ENCODE measurements at places on chromosomes 2 and 18. TPM values are rescaled to one million over a fixed set of nuclear protein-coding genes. Genes with fewer than 3 reads are reported as not detected.

TXNDC2 gene
- polyA plus RNA-seq, result not detected

DNA sequence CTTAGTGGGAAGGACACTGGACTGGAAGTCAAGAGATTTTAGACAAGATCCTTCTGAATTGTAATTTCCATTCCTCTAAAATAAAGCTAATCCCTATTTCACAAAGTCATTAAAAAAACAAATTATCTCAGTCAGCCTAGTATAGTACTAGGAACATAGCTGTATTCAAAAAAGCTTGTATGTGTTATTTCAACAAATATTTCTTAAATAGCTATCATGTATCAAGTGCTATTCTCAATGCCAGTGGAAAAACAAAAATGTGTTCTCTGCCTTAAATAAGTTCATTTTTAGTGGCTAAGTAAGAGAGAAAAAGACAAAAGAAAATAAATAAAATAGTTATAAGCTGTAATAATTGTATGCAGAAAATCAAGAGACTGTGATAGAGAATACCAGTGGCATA, 541.8 kb upstream of the CDH2 start:
- DNase-seq, result no peak

DNA sequence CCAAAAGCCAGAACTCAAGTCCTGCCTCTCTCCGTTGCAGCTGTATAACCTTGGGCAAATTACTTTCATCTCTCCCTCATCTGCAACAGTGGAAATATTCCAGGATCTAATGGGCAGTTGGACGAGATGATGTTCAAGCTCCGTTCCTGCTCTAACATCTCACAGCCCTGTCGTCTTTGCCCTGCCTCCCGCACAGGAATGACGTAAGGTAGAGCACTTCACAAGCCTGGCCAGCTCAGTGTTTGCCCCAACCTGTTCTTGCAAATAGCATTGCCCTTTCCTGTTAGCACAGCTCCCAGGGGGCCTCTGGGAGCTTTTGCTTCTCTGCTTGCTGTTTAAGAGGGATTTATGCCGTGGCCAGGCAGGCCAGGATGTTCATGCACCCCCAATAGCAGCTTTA, 107.9 kb downstream of the KLHL29 start:
- no peak for DNase-seq

DNA sequence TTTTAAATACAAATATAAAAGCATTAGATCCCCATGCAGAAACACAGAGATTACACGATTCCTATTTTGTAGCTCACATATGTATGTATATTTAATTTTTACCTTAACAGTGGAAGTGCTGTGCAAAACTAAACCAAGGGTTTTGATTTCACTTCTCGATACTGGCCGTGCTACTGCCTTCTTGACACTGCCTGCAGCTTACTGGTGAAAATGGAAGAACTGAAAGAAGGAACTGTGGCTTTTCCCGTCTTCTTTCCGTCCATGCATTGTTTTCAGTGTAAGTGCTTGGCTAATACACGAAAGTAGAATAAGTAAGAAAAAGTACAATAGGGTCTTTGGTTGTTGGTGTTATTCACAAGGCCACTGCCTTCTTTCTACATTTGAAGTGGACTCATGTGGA, 129.5 kb downstream of the NDUFA10 start:
- no peak for DNase-seq

PRSS56 gene
- not detected for polyA plus RNA-seq

- no peak for DNase-seq
These were observed 147.6 kb downstream of the ADCYAP1 start for GRCh38 chr18:1052301-1052700.

GRCh38 chr2:241555711-241556110, 2.8 kb upstream of the BOK start:
- no peak for DNase-seq

- no peak for DNase-seq
These were observed 21.6 kb downstream of the PID1 start for GRCh38 chr2:229249536-229249935.

GRCh38 chr2:101305492-101306078, 2.9 kb downstream of the RNF149 start:
- no peak for DNase-seq

DNA sequence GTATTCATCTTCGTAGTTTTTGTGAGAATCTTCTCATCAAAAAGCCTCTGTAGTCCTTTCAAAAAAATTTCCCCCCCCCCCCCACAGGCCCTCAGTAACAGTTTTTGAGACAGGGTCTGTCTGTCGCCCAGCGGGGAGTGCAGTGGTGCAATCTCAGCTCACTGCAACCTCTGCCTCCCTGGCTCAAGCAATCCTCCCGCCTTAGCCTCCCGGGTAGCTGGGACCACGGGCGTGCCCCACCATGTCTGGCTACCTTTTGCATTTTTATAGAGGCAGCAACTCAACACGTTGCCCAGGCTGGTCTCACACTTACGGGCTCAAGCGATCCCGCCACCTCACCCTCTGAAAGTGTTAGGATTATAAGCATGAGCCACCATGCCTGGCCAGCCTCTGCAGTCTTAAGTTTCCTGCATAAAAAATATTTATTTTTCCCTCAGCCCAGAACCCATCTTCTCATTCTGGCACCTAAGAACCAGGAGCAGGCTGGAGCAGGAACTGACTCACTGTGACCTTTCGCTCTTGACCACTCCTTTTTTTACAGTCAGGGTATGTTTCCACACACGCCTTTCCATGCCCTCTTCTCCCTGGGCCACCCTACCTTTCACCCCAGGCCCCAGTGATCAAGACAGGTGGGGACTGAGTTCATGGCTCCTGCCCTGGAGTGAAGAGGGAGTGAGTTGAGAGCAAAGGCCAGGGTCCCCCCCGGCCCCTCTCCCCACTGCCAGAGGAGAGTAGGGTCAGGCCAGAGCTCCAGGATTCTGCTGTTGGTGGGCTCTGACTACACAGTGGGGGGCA, 32.5 kb upstream of the NT5DC4 start:
- no peak for DNase-seq

GRCh38 chr18:26462355-26462754, 86.0 kb downstream of the KCTD1 start:
- DNase-seq, result no peak

- DNase-seq, result no peak
These were observed 133.9 kb upstream of the FSHR start for GRCh38 chr2:49288113-49288705.

DNA sequence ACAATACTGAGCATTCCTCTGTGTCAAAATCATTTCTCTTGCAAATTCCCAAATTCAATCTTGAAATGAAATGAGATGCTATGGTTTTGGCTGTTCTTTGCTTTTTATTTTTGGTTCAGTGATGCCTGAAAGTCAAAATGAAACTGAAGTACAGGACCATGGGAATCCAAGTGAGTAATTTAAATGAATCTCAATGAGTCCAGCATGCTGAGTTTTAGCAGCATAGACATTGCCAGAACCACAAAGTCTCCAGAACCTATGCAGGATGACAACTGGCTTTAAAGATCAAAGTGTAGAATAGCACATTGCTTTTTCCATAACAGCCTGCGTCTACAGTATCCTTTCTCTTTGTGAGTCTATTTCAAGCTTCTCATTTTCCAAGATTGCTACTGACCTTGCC, 1050.7 kb upstream of the PIK3C3 start:
- no peak for DNase-seq

DNA sequence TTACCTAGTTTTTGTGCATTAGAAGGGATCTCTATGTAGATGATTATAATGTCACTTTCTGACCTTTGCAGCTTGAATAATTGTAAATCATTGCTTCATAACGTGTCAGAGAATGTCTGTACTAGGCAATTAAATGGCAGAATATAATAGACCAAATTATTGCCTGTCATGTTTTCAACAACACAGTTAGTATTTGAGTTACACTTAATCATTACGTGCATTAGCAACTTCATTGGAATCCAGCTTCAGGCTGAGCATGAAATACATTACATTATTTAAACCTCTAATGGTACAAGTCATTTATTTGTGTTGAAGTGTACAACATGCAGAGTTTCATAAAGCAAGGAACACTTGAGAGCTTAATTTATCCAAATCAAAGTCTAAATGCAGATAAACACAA, 48.0 kb downstream of the ZNF407 start:
- DNase-seq, result no peak

GRCh38 chr2:152062125-152063091, 36.4 kb downstream of the CACNB4 start:
- no peak for DNase-seq

DNA sequence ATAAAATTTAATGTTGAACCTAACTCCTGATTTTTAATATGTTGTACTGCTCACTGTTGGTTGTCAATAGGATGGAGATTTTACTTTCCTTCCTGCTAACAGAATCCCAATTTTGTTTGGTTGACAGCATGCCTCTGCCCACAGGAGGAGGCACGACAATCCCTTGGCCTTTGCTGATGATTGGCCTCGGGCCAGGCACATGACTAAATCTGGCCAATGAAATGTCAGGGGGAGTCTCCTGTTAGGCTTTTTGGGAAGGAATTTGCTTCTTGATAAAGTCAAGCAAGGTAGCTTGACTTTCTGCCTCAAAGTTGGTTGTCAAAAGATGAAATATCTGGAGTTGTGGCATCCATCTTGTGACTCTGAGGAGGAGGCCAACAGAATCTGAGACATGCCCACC, 6.8 kb upstream of the TGFA start:
- DNase-seq, result no peak

- DNase-seq, result no peak
These were observed 46.7 kb downstream of the LYPD1 start for GRCh38 chr2:132623096-132623839.

DNA sequence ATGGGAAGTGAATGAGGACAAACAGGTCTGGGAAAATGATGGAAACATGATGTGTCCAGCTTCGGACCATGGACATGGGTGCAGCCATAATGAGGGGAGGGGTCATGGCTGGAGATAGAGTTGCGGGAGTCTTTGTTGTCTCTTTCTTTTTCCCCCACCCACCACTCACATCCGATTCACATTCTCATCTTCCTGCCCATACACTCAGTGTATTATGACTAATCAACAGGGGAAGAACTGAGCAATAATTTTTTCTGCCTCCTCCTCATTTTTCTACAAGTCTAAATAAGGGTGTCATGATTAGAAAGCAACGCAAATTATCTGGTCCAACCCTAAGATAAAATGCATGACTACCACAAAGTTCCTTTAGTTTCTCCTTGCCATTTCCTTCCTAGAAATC, 5.7 kb upstream of the SERPINB2 start:
- no peak for DNase-seq

GRCh38 chr2:56209701-56210100, 25.9 kb downstream of the CCDC85A start:
- no peak for DNase-seq

DSG1 gene
- not detected for polyA plus RNA-seq

TRIM43 gene
- not detected for polyA plus RNA-seq

GRCh38 chr18:27184115-27185024, 738 bp downstream of the CHST9 start:
- peak; percentile 38 for DNase-seq

SUMO1 gene
- 170 TPM for polyA plus RNA-seq

RGPD5 gene
- 0.60 TPM for polyA plus RNA-seq

DNA sequence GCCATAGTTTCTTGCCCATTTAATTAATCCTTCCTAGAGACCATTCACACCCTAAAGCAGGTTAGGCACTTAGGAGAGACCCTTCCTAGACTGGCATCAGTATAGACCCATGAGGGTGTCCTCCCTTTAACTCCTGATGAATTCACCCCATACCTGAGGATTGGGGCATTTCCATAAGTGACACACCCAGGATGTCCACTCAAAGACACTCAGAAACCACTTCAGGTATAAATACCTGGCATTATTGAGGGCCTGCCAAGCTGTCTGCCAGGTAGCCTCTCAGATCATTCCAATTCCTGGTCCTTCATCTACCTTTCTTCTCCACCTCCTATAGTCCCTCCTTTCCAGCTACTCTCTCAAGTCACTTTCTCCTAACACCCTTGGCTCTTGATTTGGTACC, 57.5 kb upstream of the SLC14A2 start:
- DNase-seq, result no peak

GRCh38 chr2:140641163-140641562, 1489.7 kb downstream of the LRP1B start:
- DNase-seq, result no peak

PRKCE gene
- polyA plus RNA-seq, result 11.1 TPM

DNA sequence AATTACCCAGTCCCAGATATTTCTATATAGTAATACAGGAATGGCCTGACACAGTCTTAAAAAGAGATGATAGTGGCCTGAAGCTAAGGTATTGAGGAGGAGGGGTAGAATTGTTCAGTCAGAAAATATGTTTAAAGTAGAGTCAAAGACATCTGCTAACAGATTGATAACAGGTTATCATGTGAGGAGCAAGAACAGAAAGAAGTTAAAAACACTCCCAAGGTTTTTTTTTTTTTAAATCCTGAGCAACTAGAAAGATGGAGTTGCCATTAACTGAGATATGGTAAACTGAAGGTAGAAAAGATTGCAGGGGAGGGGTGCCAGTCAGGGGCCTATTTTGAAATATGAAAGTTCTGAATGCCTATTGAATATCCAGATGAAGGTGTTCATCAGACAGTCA, 43.1 kb downstream of the SP3 start:
- no peak for DNase-seq

- DNase-seq, result no peak
These were observed 215.1 kb upstream of the LRRTM4 start for GRCh38 chr2:77737236-77737635.

STK36 gene
- 18.5 TPM for polyA plus RNA-seq

LINC00305 gene
- not detected for polyA plus RNA-seq

DNA sequence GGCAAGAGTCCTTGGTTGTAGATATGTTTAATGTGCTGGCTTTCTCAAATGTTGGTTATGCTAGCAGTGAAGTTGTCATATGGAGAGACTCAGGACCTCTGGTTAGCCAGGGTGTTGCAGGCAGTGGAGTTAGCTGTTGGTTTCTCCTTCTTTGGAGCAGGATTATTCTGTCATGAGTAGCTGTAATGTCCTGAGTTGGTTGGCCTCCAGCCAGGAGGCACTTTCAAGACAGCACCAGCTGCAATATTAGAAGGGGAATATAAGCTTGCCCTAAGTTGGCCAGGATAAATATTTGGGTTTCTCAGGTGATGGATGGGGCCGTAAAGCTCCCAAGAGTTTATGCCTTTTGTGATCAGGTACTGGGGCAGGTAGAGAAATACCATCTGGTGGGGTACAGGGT, 65.5 kb downstream of the MSTN start:
- DNase-seq, result no peak

UCN gene
- polyA plus RNA-seq, result 1.3 TPM

DNA sequence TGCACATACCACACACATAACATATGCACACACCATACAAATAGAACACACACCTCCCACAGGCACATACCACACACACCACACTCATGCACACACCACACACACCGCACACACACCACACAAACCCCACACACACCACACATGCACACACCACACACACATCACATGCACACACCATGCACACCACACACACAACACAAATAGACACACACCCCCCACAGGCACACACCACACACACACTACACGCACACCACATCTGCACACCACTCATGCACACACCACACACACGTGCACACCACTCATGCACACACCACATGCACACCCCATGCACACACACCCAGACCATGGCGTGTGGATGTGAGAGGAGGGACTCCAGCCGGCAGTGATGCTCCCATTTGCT, 161.7 kb upstream of the TPO start:
- DNase-seq, result no peak

LDLRAD4 gene
- polyA plus RNA-seq, result 2.3 TPM

DNA sequence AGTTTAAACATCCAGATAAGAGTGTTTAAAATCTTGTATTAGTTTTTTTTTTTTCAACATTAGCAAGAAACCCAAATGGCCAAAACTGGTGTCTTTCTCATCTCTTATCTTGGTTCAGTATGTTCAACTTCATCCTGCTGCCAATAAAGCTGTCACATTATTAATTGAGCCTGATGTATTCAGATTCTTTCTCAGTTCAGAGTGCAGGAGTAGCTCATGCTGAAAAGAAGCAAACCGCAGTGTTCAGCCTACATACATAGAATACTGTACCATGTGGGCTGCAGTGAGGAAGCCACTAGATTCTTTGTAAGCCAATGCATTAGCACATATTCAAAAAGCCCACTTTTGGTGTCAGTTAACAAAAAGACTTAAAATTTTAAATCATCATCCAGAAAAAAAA, 76.2 kb downstream of the C18orf54 start:
- no peak for DNase-seq

Data from kidney (tissue), 22 donors.